Activated CD4-positive, alpha-beta T cell treated with anti-CD3 and anti-CD28 coated beads, Interleukin-2, amount 50 U/mL, for 24 hours (primary cell): ENCODE measurements at places on chromosomes 2 and 18.
A peak's percentile ranks its signal among the peaks of the same experiment; 100 is the strongest.

DNA sequence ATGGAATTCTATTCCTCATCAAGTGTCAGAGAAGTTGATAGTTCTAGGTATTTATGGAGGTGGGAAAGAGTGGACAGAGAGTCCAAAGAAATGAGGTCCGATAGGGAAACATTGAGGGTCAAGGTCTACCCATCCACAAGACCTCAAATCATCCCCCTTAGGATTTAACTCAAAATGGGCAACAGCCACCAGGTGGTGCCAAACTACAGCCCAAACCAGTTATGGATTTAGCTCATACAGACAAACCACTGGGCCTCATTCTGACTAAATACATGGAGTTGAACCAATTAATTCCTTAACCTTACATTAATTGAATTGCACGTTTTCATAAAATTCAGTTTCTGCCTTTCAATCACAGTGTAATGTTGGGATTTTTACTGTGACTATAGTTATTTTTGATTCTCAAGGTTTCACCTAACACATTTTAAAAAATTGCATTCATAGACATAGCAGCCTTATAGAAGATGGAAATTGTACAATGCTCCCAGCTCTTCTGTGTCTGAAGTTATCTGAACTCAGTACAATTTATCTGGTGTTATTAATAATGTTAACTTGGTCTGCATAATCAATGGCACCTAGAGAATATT lies 98.2 kb upstream of the HNMT start:
- DNase-seq, result peak; percentile 21

DNA sequence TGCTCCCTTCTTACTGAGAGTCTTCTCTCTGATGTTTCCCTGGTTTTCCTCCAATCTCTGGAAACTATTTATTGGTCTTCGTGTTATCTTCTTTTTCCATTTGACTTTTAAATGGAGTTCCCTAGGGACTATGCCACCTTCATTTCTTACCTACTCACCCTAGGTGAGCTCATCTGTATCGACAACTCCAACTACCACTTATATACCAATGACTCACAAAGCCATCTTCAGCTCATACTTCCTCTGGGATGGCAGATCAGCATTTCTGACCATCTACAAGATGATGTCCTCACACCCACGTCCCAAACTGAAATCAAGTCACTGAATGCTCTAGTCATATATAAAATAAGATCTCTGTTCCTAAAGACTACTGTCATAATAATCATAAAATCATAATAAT lies 40.6 kb downstream of the CFAP210 start:
- no peak for DNase-seq

- no peak for DNase-seq
Observed at GRCh38 chr18:12703664-12704063, 822 bp downstream of the PSMG2 start.

- DNase-seq, result no peak
Observed at GRCh38 chr2:226184940-226185615, 614.5 kb downstream of the IRS1 start.

GRCh38 chr2:80001701-80002101 lies 302.9 kb downstream of the LRRTM1 start:
- no peak for DNase-seq

- DNase-seq, result no peak
Observed at GRCh38 chr2:3465844-3466481, 53.4 kb downstream of the ADI1 start.

DNA sequence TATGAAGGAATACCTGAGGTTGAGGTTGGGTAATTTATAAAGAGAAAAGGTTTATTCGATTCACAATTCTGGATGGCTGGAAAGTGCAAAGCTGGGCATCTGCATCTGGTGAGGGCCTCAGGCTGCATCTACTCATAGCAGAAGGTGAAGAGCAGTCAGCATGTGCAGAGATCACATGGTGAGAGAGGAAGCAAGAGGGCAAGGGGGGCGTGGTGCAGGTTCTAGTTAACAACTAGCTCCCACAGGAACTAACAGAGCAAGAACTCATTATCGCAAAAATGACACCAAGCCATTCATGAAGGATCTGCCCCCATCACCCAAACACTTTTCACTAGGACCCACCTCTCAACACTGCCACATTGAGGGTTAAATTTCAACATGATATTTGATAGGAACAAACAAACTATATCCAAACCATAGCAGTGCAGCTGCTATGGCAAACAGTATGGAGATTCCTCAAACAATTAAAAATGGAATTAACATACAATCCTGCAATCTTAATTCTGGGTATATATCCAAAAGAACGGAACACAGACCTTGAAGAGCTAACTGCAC lies 72.8 kb upstream of the LDLRAD4 start:
- no peak for DNase-seq

GRCh38 chr2:60252581-60253150 lies 300.8 kb downstream of the BCL11A start:
- DNase-seq, result no peak

DNA sequence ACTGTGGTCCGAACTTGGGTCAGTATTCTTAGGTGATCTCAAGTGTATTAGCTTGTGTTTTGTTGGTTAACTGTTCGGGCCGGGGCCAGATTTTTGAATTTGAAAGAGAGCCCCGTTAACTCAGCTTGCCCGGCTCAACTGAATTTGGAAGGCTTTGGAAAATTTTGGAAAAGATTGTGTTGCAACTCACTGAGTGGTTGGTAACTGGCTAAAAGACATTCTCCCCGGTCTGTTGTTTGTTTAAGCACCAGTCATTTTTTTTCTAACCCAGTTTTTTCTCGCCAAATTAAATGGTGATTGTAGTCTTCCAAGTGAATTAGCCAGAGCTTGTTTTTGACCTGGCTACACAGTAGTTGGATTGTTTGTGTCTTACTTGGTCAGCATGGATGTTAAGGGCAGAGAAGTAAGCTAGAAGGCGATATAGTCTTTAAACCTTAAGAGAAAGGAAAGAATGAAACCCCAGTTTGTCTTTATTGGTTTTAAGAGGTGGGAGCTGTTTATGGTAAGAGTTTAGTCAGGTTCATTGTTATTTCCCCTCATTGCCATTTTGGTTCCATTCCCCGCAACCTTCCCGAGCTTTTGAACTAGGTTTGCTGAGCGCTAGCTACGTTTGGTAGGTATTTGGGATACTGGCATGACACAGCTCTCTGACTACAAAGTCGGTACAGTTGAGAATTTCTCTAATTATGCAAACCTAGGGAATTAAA lies 2.4 kb downstream of the MAP4K4 start:
- DNase-seq, result no peak

DNA sequence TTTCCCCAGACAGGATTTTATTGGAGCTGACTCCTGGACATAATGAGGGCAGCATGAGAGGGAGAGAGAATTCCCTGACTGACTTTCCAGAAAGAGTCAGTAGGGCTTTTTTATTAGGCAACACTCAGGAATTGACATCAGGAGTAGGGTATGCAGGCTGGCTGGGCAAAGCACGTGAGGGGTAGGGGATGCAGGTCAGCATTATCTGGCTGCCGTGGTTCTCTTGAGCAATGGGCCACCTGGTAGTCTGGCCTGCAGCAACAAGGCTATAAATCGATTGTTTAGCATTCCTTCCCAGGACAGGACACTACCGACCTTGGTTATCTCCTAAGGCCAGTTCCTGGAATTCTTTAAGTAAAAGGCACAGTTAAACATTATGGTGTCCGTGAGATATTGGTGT lies 160.8 kb upstream of the AGAP1 start:
- no peak for DNase-seq

DNA sequence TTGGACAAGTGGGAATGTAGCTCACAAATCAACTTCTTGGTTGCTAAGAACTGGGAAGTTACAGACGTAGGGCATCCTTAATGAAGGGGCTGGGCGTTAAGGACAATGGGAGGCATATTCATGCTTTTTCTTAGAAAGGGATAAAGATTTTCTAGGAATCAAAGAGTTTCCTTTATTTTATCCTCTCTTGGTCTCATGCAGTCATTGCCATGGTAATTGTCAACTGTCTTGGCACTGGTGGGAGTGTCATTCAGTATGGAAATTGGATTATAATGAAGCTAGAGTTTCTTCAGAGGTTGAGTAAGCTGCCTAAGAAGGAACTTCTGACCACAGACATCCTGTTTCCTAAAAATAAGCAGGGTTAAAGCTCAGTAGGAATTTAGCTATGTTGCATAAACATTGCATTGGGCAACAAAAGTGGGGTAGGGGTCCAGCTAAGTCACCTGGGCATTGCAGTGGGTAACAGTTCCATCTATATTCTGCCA lies 114.0 kb downstream of the LYPD6B start:
- no peak for DNase-seq

DNA sequence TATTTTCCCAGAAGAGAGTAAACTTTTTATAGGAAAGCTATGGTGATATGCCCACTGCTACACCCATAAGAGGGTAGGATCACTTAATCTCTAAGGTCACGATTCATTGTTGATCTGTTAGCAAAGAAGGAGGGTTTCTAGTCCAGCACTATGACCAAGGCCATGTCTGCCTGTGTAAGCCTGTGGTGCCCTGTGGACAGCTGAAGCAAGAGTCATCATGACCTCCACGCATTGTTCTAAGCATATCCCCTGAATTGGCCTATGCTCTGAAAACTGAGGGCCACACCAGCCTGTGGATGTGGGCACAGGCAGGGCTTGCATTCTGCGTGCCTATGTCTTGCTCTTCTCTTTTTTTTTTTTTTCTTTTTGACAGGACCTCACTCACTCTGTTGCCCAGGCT lies 89.8 kb upstream of the SMIM21 start:
- DNase-seq, result no peak

DNA sequence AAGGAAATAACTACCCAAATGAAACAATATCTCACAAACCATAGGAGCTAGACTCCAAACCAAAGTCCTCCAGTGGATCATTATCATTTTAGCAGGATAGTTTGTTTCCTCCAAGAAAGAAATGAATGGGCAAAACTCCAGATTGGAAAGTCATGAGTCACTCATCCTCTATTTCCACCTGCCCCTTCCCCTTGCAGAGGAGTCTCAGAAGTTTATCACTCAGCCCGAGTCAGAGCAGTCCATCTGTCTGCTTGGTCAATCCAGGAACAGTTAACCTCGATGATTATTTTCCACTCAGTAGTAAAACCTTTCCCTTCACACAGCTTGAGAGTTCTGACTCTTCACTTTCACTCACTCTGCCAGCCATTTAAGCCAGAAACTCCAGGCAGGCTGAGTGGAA lies 462.2 kb downstream of the BCL11A start:
- DNase-seq, result no peak

GRCh38 chr2:24792542-24792873 lies 683 bp downstream of the PTRHD1 start:
- no peak for DNase-seq
